AG08396 (cell line): ENCODE measurements at places on chromosomes 16 and 17.
A peak's percentile ranks its signal among the peaks of the same experiment; 100 is the strongest.

DNA sequence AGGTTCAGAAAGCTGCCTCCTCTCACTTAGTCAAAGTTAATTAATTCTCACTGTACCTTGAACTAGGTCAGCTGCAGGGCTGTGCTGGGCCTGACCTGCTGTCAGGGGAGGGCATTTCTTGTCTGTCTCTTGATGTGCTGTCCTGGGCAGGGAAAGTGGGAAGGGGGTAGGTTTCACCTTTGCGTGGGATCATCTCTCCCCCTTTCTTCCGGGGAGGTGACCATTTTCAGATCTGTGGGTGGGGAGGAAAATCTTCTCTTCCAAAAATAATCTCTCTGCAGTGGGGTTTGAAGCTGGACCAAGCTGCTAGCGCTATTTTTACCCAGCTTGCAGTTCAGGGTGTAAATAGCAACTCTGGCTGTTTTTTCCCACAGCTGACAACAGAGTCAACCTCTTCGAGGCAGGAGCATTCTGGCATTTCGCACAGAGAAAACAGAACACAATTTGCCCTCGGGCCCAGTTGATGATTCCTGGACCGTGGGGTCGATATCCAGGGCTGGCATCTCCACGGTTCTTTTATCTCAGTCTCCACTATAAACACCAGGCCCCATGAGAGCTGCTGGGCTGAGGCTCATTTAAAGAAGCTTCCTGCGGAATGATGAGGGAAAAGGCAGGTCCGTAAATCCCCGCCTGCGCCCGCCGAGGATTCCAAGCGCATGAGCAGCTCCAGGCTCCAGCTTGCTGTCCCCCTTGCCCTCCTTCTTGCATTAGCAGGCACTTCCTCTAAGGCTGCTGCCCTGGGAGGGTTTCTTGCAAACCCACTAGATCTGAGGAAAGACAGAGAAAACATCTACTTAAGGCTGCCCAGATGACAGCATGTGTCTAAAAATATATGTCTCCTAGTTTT, 93.9 kb downstream of the YPEL2 start:
- no peak for DNase-seq

- no peak for DNase-seq
These were observed 50.6 kb downstream of the MARF1 start for GRCh38 chr16:15592324-15592723.

DNA sequence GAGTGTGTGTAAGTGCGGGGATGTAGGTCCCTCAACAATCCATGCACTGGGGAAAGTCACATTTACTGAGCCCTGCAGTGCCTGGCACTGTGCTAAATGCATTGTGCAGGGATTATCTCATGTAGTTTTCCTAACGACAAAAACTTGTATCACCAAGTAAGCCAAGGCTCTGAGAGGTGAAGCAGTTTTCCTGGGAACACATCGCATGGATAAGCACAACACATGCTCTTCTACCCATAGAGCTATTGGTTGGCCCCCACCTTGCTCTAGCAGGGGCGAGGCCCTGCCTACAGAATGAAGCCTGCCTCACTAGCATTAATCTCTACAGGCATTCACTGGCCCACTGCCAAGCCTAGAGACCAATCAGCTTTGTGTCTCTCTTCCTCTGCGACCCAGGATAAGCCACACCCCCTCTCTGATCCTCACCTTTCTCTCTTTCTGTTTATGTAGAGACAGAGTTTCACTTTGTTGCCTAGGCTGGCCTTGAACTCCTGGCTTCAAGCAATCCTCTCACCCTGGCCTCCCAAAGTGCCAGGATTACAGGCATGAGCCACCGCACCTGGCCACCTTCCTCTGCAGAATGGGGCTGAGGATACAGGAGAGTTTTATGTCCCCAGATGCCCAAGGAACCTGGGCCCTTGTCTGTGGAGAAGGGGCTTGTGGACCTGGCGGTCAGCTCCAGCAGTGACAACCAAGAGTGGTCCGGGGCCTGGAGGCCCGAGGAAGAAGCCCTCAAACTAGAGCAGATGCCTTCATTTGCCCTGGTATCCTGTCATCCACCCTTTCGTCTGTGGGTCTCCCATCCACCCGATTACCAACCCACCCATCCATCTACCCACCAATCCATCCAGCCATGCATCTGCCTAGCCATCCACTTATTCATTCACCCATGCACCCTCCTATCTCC, 12.8 kb downstream of the CDH16 start:
- no peak for DNase-seq

- DNase-seq: no peak
These were observed 668 bp downstream of the JUP start for GRCh38 chr17:41785859-41786226.

DNA sequence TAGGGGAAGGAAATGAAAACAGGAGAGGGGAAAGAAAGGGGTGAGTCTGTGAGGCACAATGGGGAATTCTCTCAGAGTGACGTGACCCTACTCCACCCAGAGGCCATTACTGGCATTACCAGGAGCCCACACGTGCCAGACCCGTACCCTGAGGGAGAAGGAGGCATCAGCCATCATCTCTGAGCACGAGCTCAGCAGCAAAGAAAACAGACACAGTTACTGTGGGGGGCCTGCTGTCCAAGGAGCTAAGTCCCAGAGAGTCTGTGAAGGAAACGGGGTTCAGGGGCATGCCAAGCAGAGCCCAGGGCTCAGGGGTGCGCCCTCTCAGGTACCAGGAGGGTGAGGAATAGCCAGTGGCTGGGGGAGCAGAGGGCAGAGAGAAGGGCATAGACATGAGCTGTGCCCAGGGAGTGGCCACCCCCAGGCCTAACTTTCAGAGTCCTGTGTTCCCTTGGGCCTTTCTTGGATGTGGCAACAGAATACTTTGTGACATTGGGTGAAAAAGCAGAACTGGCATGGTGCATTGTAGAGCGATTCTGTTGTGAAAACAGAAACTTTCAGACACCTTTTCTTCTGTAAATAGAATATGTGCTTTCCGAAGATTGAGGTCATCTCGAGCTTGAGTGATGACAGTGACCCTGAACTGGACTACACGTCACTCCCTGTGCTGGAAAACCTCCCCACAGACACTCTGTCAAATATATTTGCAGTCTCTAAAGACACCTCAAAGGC, 11.3 kb downstream of the TAF1C start:
- peak; percentile 82 for DNase-seq

GRCh38 chr17:4701116-4701515, 2.8 kb downstream of the PELP1 start:
- DNase-seq: no peak

GRCh38 chr17:11871773-11872172, 125.5 kb downstream of the ZNF18 start:
- no peak for DNase-seq

GRCh38 chr16:17417740-17418139, 53.0 kb downstream of the XYLT1 start:
- no peak for DNase-seq

DNA sequence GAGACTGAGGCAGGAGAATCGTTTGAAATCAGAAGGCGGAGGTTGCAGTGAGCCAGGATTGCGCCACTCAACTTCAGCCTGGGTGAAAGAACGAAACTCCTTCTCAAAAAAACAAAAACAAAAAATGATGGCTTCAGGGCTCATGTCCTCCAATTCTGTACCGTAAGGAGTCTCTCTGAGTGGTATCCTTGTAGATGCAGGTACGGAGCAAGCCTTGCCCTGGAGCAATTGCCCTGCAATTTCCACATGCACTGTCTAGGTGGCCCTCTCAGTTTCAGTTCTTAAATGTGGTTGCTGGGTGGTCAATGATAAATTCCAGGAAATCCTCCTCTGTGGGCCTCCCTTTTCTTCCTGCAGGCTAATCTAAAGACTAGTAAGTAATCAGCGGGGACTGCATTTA, 10.6 kb downstream of the TMEM238L start:
- DNase-seq: no peak

DNA sequence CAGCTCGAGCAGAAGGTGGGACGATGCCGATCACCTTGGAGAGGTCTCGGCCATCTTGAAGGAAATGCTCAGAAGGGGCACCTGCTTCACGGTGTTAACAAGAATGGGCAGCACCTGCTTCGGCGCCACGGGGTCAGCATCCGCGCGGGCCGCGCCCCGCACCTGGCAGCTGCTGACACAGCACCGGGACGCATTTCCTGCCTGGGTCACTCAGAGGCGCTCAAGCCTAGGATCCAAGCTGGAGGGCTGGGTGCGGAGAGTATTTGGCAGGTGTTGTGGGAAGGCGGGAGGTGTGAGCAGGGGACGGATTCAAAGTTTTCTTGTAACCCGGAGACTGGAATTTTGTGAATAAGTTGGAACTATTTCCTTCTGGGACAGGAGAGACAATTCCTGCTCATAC, 39.3 kb upstream of the AKTIP start:
- DNase-seq: no peak

DNA sequence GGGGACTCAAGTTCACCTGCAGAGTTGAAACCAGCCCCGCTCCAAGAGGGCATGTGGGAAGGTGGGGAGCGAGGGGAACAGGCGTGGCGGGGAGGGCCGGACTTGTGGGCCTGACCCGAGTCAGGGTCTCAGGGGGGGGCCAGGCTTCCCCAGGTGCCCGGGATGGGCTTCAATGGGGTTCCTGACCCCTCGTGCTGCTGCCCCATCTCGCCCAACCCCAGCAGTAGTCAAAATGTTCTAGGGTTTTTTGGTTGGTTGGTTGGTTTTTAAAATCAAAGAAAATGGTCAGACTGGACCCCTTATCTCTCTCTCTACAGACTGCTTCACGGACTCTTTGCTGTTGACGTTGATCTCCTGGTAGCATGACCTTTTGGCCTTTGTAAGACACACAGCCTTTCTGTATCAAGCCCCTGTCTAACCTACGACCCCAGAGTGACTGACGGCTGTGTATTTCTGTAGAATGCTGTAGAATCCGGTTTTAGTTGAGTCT, 69.5 kb downstream of the AMFR start:
- DNase-seq: no peak

DNA sequence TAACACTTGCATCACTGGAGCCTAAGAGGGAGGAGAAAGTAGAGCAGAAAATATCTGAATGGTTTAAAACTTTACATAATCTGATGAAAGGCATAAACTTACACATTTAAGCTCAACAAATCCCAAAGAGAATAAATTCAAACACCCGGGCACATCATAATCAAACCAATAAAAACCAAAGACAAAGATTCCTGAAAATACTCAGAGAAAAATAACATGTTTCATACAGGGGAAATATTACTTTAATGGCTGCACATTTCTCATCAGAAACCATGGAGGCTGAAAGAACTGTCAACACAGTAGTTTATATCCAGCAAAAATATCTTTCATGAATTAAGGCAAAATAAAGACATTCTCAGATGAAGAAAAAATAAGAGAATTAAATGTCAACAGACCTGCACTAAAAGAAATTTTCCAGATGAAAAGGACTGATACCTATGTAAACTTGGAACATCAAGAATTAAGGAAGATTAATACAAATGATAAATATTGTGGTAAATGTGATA, 34.2 kb downstream of the C16orf87 start:
- DNase-seq: no peak

- DNase-seq: no peak
These were observed 4.4 kb downstream of the UBALD1 start for GRCh38 chr16:4610011-4611005.

DNA sequence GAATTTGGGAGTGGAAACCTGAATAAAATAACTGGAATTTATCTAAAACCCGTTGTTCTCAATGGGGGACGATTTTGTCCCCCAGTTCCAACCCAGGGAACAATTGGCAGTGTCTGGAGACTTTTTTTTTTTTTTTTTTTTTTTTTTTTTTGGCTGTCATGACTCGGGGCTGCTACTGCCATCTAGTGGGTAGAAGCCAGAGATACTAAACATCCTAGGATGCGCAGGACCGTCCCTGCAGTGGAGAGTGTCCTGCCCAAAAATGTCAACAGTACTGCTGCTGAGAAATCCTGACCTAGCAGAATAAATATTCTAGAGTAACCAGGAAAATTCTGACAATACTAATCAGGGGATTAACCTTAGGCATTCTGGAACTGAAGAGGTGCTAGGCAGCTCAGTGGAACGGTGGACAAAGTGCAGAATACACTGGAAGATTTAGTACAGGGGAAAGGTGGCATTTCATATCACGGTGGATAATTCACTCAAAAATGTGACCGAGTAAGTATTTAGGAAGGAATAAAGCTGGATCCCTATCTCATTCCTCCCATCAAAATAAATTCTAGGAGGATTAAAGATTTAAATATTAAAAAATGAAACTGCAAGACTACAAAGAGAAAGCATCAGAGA, 107.6 kb downstream of the SPECC1 start:
- peak; percentile 46 for DNase-seq

GRCh38 chr17:64223931-64224629, 39.0 kb downstream of the TEX2 start:
- DNase-seq: no peak

GRCh38 chr16:27364493-27365141, 37.4 kb upstream of the IL21R start:
- DNase-seq: no peak

- DNase-seq: no peak
These were observed 16.6 kb downstream of the KRT12 start for GRCh38 chr17:40850293-40850972.

DNA sequence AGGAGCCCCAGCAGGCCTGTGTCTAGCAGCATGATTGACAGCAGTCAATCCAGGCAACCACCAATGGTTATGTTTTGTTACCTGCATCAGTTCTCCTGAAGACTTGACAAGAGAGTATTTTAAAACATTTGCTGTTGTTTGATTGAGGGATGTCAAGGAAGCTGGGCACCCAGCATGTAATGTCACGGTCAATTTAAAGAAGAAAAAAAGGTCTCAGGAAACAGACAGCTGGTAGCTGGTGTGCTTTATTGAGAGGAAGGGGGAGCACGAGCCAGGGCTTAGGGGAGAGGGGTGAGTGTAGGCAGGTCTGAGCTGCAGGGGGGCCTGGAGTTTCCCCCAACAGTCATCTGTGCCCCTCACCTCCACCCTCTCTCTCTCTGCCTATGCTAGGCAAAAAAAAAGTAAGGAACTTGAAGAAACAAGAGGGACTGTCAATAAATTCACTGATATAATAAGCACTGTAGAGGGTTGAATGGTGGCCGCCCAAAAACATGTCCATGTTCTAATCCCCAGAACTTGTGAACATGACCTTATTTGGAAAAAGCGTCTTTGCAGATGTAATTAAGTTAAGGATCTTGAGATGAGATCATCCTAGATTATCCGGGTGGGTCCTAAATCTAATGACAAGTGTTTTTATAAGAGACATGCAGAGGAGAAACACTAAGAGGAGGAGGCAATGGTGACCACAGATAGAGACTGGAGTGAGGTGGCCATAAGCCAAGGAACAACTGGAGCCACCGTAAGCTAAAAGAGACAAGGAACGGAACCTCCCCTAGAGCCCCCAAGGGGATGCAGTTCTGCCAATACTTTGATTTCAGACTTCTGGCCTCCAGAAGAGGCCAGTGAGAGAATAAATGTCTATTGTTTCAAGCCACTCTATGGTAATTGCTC, 14.5 kb downstream of the TSPOAP1 start:
- DNase-seq: no peak
